GM12892 (cell line): ENCODE measurements at places on chromosomes 13 and 19.

DNA sequence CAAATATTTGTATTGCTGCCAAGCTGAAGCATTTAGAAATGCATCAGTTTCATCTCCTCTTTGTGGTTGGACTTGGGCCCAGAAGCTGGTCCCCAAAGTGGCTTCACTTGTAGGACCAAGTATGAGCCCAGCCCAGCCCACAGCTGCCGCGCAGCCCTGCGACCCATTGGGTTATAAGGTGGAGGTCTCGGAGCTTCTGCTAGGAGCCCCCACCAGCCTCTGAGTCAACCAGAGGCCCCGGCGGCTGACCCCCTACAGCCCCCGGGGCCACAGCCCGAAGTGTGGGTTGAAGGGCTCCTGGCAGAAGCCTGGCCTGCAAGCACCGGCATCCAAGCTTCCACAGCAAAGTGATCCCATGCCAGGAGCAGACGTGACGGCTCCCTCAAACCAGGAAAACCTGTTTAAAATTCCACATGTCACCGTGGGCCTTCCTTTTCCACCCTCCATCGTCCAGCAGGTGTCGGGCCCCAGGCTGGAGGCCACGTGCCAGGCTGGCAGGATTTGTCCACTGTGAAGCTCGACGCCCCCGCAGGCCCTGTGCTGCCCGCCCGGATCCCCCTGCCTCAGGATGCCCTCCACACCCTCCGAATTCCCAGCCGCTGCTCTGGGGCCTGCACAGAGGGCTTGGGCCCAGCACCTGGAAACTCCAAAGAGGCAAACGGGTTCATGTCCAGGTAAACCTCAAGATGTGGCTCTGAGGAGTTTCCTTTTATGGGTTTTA is 54.7 kb downstream of the C13orf46 start:
- DNase-seq, result no peak

DNA sequence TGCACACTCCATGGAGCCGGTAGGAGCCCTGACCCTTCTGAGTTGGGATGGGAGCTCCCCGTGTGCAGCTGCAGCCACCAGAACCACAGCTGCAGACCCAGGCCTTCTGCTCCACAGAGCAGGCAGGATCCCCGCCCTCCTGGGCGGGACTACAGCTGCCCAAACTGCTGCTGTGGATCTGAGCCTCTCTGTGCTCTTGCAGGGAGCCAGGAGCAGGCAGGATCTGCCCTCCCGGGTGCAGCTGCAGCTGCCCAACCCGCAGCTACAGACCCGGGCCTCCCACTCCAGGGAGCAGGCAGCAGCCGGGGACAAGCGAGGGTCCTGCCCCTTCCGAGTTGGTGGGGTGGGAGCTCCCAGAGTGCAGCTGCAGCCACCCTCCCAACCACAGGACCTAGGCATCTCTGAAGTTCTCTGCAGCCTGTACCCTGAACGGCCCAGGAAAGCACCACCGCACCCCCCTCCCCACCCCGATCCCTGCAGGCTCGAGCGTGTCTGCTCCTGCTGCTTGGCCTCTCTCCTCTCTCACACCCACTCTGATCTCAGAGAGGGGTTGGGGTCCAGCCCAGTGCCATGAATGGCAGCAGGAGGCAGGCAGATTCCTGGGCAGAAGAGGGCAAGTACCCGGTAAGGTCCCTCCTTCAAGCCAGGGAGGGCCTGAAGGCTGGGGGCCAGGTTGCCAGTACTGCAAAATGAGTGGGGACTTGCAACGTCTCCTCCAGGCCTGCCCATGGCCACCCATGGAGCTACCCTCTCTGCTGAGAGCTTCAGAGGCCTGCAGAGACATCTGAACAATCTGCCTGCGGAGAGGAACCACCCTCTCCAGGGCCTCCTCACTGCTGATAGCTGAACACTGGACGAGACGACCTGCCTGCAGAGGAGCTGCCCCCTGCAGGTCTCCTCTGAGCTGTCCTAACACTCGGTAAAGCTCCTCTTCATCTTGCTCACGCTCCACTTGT is 16.4 kb upstream of the EMP3 start:
- DNase-seq, result no peak

DNA sequence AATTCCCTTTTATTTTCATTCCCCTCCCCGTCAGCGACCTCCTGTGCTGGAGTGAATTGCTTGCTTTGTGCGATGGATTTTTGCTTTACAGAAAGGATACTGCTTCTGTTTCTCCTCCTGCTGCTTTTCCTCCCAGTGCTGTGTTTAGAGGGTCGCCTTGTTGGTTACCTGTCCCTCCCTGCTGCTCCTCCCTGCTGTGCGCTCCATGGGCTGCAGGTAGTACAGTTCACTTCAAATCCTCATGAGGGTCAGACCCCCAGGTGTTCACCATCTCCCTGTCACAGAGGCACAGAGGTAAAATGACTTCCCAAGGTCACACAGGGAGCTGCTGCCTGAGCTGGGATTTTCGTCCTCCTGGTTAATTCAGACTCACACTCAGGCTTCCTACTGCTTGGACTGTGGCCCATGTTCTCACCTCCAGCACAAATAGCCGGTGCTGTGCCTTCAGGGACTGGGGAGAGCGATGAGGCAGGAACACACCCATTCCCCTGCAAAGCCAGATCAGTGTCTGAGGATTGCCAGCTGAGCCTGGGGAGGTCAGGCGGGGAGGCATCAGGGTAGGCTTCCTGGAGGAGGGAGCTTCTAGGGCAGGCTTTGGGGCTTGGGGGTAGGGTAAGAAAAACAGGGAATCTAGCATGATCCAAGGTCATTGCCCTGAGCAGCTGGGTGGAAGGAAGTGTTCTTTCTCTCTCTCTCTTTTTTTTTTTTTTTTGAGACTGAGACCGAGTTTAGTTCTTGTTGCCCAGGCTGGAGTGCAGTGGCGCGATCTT is 14.4 kb downstream of the BICRA start:
- DNase-seq, result no peak

DNA sequence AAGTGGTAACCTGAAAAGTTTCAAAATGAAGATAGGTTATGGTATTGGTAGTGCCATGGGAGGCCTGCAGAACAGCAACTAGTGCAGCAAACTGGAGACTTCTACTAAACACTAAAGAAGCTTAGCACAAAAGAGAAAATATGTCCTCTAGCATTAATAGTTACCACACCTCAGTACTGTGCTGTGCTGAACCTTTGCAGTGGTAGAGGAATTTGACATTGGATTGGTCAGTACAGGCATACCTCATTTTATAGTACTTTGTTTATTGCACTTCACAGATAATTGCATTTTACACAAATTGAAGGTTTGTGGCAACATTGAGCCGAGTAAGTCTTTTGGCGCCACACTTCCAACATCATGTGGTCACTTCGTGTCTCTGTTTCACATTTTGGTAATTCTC is 40.4 kb downstream of the ZMYM2 start:
- DNase-seq, result no peak

DNA sequence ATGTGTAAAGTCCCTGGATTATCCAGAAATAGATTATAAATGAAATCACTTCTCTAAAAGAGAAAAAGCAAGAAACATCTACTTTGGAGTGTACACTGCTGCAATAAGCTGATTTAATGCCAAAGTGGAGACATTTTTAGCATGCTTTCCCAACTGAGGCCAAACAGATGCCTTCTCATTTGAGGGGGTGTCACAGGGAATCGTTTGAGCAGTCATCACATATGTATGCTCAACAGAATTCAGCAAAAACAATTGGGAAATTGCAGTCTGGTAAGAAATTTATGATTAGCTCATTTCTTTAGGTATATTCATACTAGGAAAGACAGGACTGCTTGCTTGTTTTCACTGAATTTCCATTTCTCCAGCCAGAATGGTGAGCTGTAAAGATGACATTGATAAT is 27.3 kb upstream of the TPP2 start:
- DNase-seq, result no peak

DNA sequence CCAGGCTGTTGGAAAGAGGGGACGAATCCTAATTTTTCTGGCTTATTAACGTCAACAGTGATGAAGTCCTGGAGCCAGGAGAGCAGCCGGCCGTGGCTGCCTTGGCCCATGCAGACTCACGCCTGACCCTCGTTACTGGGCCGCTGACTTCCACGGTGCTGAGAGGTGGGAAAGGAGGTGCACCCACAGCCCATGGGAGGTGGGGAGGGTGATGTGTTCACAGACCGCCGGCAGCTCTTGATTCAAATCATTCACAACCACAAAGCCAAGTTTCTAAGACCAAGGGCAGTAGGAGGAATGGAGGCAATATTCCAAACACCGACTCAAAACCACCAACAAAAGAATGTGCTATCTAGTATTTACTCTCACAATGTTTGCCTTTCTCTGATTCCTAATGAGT is 24.3 kb downstream of the COL4A2 start:
- DNase-seq, result no peak

- DNase-seq, result no peak
Measured at GRCh38 chr19:28046932-28047331, 1166.0 kb downstream of the UQCRFS1 start.

GRCh38 chr13:23859904-23860303 is 29.3 kb downstream of the MIPEP start:
- no peak for DNase-seq

- DNase-seq, result peak; percentile 96
Measured at GRCh38 chr19:44845612-44846454, at the start of gene NECTIN2. Gene NECTIN2 (plus strand): TSS chr19:44846297. CDS start chr19:44846526, 229 bp downstream.

DNA sequence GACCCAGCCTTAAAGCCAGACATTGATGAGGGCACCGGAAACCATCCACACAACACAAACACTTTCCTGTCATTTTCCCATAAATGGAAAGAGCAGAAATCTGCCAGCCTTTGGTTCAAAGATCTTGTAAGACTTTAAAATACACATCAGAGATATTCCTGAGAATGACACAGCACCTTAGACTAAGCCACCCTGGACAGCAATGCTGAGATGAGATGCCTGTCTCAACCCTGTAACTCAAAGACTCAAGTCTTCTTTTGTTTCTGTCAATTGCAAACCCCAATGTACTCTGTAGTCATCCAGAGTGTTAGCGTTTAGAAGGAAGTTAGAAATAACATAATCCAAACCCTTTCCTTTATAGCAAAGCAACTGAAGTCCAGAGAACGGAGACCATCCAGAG is 119.2 kb downstream of the CCNA1 start:
- DNase-seq, result no peak

GRCh38 chr19:18543814-18544475 is 572 bp upstream of the FKBP8 start:
- DNase-seq, result peak; percentile 71

DNA sequence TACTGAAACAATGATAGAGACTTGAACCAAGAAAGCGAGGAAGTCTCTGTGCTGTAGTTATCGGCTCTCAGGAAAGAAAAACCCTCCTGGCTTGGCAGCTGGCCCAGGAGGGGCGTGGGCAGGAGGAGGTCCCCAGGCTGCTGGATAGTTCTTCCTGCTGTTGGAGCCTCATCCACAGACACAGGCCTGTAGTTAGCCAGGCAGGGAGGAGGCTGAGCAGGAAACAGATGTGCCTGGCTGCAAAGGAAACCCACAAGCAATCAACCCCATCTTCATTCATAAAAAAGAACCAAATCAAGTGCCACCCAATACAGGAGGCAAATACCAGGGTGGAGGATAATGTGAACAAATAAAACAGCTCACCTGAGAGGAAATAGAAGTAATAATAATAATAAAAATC is 86.2 kb downstream of the IRS2 start:
- DNase-seq, result no peak

DNA sequence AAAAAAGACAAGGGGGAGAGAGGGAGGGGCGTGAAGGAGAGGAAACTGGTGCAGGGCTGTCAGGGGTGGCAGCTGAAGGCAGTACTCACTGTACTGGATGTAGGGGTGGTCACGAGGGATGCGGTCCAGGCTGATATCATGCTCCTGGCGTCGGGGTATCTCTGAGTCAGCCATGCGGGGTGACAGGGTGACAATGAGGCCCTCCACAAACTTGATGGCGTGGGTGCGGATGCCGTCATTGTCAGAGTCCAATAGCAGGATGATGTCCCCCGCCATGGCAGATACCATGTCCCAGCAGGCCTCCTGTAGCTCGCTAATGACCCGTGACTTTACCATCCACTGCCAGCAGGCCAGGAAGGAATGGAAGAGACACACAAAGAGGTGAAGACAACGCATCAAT is 15.3 kb downstream of the SYMPK start:
- DNase-seq, result no peak

DNA sequence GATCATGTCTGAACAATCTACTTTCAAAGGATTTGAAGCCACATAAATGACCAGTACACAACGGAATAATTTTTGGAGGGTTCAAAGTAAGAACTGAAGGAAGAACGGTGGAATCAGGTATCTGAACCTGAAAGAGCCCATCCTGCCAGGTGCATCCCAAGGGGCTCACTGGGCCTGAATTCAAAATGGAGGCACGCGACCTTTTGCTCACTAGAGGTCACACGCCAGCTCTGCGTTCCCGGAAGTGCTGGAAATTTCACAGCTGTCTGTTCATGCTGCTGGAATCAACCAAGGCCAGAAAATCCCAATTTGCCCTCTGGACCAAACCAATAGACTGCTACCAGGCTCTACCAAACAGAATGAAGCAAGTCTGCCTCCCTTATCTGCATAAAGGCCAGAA is 4.2 kb upstream of the RASA3 start:
- DNase-seq, result no peak
